Effector memory CD4-positive, alpha-beta T cell (primary cell): ENCODE measurements at places on chromosomes 7 and 10.

- DNase-seq: no peak
These were observed 20.2 kb upstream of the PPIF start for GRCh38 chr10:79327090-79327457.

- no peak for DNase-seq
These were observed 53.0 kb downstream of the GRID1 start for GRCh38 chr10:86313621-86314041.

- no peak for DNase-seq
These were observed 611.6 kb upstream of the FZD8 start for GRCh38 chr10:36253731-36254130.

GRCh38 chr7:34839645-34840044 lies 181.6 kb downstream of the NPSR1 start:
- no peak for DNase-seq

DNA sequence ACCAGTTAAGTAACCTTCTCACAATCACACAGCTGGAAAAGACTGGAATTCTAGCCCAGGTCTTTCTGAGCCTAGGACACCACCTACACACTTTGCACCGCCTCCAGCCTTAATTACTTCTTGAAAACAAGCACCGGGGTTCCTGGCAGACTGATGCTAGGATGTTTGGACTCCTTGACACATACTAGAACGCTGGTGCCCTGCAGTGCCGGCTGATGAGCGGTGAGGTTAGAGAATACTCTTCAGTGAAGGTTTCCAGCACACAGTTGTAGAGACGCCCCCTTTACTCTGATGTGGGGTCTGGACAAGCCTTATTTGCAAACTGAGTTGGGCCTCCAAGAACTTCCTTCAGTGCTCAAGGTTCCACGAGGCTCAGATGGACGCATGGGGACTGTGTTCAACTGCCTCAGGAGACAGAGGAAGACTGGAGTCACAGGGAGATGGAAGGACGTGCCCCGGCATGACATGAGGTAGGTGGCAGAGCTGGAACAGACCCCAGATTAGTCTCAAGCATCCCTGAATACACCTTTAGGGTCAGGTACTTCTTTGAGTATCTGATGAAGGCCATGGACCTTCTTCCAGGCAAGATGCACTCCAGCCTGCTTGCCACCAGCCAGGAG lies 89.6 kb downstream of the COBL start:
- no peak for DNase-seq

DNA sequence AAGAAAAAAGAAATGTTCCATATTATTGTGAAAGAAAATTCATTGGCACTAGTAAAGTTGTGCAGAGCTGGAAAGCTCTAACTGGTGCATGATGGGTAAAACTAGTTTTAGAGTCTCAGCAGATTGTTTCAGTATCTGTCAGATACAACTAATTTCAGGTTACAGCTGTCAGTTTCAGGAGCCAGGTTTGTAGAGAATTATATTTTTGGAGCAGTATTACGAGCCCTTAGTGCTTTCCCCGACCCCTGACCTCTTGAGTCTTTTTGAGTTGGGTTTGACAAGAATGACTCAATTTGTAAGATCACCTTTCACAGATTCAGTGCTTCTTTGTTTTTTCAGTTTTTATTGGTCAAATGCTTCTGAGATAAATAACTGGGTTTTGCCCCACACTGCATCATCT lies 366.4 kb upstream of the PLXDC2 start:
- DNase-seq: no peak

- DNase-seq: no peak
These were observed 142.3 kb downstream of the JAZF1 start for GRCh38 chr7:28038175-28038797.
